Eye (tissue), 1 donor: ENCODE measurements at places on chromosomes 13 and 19.

- DNase-seq, result no peak
Observed at GRCh38 chr13:73681779-73682178, 452.4 kb downstream of the KLF12 start.

DNA sequence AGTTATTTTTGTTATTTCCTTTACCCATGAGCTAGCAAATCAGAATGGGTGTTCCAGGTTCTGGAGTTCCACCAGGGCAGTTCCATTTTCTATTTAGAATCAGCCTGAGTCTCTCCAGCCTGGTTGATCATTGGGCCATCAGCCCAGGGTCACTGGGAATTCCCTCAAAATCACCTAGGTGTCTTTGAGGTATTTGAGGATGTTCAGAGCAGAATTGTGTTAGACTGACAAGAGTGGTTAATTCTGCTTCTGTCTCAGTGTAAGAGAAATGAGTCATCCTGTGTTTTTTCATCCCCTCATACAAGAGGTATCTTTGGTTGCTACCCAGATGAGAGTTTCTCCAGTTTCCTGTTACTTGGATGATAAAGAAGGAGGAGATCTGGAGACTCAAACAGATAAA, 11.7 kb downstream of the ZNF66 start:
- no peak for DNase-seq

GRCh38 chr13:49240017-49240416, 7.7 kb upstream of the CDADC1 start:
- no peak for DNase-seq

DNA sequence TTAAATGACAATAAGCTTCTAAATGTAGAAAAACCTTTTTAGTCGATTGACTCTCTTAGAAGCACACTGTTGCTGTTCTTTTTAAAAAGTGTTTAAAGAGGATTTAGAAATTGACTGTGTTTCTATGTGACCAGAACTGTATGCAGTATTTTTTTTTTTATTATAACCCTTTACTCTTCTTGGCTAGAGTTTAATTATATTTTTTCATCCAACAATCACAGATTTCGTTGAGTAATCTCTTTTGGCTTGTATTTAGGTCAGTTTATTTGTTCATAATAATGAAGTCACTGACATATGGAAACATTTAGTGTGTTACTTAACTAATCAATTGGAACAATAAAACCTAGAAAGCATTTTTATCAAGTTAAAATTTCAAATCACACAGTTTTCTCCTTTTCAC, 19.9 kb downstream of the CSNK1A1L start:
- DNase-seq, result peak; percentile 18

DNA sequence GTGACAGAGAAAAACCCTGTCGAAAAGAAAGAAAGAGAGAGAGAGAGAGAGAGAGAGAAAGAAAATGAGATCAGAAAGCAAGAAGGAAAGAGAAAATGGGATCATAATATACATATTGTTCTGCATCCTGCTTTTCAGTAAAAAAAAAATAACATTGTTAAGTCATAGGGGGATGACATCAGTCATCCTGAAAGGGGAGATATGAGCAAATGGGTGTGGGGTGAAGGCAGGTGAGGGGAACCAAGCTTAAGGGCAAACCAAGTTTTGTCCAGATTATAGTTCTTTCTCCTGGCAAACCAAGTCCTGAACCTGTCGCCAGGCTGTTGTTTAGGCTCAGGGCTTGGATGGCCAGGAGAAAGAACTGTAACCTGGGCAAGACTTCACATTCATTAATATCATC, 92.6 kb upstream of the TMTC4 start:
- DNase-seq, result no peak

- no peak for DNase-seq
Observed at GRCh38 chr13:103275081-103275480, 208.9 kb upstream of the SLC10A2 start.

GRCh38 chr19:2549701-2550191, 73.8 kb downstream of the GADD45B start:
- peak; percentile 71 for DNase-seq

DNA sequence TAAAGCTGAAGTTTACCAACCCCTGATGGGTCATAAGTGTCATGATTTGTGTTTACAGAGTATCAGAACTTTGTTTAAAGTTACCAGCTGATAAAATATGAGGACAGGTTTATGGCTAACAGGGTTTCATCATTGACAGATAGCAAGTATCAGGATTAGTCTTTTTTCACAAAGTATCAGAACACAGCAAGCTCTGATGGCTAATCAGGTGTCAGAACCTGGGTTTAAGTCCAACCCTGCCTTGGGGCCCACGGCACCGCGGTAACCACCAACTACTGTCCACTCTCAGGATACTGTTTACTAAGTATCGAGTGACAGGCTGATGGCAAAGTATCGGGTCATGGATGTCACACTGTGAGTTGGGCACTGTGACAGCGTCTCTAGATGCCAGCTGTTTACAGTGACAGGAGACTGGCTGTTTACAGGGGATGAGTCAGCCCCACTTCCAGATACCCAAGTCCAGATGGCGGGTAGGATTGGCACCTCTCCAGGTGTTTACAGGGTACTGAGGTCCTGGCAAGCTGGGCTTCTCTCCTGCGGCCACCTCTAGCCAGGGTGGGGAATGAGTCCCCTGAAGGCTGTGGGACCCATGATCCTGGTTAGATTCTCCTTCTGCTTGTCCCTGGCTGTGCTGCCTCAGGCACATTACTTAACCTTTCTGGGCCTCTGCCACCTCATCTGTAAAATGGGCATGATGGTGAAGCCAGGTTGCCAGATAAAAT, 21.8 kb downstream of the ARRDC2 start:
- no peak for DNase-seq

DNA sequence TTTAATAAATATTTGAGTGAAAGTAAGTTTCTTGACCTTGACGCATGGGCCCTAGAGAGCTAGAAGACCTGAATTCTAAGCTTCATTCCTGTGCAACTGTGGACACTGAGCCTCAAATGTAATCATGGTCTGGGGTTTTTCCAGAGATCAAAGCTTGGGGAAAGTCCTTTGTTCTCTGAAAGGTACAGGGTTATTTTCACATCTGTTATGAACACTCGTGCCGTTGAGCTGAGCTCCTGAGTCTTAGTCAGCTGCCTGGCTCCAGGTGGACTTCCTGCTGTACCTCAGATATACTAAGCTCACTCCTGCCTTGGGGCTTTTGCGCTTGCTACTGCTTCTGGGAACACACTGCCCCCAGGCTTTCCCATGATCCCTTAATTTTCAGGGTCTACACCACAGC, 7.5 kb upstream of the ZBTB32 start:
- no peak for DNase-seq

GRCh38 chr19:46945694-46946489, 73.7 kb upstream of the NPAS1 start:
- no peak for DNase-seq

- no peak for DNase-seq
Observed at GRCh38 chr19:32020538-32020937, 324.9 kb upstream of the ZNF507 start.

DNA sequence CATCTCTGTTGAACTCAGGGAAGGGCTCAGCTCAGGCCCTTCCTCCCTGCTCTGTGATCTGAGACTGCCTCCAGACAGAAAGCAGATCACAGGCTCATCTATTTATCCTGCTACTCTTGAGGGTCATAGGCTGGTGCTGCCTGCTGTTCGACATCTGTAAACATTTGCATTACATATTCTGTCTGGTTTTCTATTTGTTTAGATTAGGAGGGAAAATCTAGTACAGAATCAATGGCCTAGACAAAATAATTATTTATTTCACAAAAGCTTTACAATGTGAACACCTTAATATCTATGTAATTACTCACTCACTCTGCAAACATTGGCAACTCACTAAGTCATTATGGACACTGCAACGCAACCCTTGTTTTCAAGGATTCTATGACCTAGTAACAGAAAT, 43.0 kb downstream of the CEP89 start:
- DNase-seq, result no peak

DNA sequence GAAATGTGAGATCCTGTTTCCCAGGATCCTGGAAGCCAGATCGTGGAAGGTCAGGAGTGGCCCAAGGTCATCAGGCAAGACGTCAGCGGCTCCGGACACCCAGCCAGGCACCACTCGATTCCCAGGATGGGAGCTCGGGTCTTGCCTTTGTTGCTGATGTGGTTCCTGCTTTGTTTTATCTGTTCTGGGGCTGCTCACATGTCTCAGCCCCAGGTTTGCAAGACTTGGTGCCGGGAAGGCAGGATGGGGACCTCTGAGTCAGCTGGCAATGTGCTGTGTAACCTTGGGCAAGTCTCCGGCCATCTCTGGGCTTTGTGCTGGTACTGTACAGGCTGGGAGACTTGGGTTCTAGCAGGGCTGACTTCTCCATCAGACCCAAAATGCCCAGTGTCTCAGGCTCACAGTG, 1.4 kb upstream of the FCHO1 start:
- no peak for DNase-seq

DNA sequence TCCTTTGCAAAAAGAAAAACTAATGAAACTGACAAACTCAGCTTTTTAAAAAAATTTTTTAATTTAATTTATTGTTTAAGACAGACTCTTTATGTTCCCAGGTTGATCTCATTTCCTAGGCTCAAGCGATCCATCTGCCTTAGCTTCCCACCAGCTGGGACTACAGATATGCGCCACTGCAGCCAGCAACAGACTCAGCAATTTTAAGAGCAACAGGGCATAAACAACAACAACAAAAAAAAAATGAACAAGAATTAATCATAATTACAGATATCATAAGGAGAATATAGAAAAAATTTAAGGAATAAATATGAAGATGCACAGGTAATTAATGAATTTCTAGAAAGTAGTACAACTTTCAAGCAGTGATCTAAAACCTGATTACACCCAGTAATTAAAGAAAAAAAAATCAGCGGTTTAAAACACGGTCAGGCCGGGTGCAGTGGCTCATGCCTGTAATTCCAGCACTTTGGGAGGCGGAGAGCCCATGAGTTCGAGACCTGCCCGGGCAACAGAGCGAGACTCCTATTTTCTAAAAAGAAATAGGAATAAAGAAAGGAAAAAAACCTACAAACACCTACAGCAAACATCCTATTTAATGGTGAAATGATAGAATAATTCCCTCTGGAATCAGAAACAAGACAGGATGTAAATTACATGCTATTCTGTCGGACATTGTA, 1.4 kb downstream of the ZNF699 start:
- no peak for DNase-seq

DNA sequence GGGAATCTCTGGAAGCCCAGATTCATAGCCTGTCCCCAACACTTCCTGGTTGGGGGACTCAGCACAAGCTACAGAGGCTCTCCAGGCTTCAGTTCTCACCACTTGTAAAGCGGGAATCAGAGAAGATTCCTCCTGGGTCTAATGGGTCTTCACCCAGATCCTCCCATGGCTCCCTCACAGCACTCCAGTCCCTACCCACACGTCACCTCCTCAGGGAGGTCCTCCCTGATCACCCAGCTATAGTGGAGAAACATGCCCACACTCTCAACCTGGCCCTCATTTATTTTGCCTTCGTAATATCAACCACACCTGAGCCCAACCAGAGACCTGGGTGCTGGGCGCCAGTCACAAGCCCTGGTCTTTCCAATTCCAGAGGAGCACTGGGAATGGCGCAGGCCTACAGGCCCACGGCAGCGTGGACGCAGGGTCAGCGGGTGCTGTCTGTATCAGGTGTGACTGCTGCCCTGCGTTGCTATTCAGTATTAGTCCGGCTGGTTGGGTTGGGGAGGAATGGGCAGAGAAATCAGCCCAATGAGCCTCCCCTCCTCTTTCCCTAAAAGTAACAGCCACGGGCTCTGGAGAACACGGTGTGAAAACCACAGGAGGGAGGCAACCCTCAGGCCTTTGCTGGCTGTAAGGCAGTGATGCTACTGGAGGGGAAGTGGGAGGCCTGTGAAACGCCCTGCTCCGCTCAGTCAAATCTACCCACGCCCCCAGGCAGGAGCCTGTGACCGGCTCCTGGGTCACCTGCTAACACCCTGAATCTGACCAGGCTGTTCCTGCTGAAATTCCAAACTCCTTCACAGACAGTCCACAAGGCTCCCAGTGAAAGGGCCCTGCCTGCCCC, 5.2 kb downstream of the AKT2 start:
- no peak for DNase-seq

- DNase-seq, result no peak
Observed at GRCh38 chr13:65679240-65679639, 1550.9 kb downstream of the PCDH9 start.

DNA sequence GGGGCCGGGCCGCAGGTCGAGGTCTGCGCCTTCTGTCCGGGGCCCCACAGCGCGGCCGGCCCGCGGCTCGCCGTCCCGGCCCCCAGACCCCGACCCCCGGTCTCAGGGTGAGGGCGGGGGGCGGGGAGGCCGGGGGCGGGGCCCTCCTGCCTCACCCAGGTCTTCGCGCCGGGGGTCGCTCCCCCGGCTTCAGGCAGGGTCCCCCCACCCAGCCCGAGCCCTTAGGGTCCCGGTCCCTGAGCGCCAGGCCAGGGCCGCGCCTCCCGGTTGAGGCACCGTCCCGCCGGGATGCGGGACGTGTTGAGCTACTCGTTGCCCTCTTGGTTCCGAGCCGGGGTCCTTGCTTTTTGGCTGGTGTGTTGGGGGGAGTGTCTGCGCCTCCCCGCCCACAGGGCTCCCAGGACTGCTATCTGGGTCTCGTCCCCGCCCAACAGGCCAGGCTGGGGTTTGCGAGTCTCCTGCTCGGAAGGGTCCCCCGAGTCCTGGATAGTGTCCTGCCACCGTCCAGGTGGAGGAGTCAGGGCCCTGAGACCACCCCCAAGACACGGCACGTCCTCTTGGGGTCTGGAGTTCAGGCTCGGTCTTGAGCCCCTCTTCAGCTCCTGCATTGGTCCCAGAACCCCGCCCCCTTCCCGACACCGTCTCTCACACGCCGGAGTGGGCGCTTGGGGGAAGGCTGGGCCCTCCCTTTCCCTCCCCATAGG, 452 bp downstream of the PIAS4 start:
- DNase-seq, result peak; percentile 44

- no peak for DNase-seq
Observed at GRCh38 chr19:38399537-38399936, 3.4 kb upstream of the FAM98C start.

GRCh38 chr13:108313382-108313781, 43.9 kb downstream of the TNFSF13B start:
- DNase-seq, result no peak

DNA sequence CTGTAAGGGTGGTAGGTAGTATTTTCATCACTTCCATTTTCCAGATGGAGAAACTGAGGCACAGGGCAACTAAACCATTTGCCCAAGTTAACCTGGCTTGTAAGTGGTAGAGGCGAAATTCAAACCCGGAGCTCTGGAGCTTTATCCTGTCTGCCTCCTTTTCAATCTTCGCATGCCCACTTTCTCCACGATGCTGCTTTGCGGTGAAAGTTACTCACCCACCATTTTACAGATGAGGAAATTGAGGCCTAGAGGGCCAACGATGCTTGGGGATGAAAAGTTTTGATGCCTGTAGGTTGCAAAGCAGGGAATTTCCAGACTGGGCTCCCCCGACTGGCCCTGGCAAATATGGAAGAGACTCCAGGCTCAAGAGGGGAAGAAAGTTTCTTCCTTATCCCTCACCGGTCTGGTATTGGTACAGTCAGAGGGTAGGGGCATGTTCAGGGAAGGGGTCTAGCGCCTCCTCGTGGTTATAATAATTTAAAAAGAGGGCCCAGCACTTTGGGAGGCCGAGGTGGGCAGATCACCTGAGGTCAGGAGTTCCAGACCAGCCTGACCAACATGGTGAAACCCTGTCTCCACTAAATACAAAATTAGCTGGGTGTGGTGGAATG, 1.9 kb upstream of the SH2D3A start:
- no peak for DNase-seq
